Bladder microvascular endothelial cell (primary cell): ENCODE measurements at places on chromosomes 5 and 9. TPM values are rescaled to one million over a fixed set of nuclear protein-coding genes. Genes with fewer than 3 reads are reported as not detected.

Gene CDX1
- total RNA-seq: not detected in 2 replicates

Gene MYO10
- total RNA-seq: 80.8 and 114 TPM in 2 replicates

Gene LCN15
- total RNA-seq: not detected in 2 replicates

Gene FRMPD1
- not detected in 2 replicates for total RNA-seq

Gene GPX3
- total RNA-seq: 7.3 and 14.5 TPM in 2 replicates

Gene GALNT12
- total RNA-seq: 0.13 and 0.32 TPM in 2 replicates
